ENCODE measurements at places on chromosomes 4 and X. TPM values are rescaled to one million over a fixed set of nuclear protein-coding genes. Genes with fewer than 3 reads are reported as not detected.

DNA sequence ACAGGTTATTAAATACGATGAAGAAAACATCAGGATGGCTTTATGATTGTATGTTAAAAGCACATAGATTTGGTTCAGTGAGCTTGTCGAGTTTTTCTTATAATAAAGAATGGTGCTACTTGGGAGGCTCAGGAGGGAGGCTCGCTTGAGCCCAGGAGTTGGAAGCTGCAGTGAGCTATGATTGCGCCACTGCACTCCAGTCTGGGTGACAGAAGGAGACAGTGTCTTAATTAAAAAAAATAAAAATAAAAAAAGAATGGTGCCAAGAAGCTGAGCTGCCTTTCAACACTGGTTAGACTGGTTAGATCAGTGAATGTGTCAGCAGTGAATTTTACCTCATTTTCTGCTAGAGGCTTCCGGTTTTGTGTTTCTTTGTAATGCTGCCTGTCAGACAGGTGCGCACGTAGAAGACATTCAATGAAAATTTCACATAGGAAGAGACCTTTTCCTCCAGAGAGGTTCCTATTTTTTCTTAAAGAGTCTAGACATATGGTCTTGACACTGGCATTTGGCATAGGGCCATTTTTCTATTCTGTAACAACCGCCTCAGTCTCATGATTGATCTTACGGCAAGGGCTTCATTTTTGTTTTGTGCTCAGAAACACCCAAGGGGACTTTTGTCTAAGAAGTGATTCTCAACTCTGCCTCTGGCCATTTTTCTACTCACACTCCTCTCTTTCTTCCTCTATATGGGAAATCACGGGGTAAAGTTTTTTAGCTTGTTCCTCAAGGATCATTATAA lies 15.0 kb upstream of the ARSF start:
- H3K4me3 ChIP-seq: no peak overlapping the region
- no peak overlapping the region for H3K27ac ChIP-seq
- peak; percentile 11 for DNase-seq
- no peaks in the 10 kb centered on the region for H3K4me1 ChIP-seq
- H3K36me3 ChIP-seq: no peaks in the 10 kb centered on the region

DNA sequence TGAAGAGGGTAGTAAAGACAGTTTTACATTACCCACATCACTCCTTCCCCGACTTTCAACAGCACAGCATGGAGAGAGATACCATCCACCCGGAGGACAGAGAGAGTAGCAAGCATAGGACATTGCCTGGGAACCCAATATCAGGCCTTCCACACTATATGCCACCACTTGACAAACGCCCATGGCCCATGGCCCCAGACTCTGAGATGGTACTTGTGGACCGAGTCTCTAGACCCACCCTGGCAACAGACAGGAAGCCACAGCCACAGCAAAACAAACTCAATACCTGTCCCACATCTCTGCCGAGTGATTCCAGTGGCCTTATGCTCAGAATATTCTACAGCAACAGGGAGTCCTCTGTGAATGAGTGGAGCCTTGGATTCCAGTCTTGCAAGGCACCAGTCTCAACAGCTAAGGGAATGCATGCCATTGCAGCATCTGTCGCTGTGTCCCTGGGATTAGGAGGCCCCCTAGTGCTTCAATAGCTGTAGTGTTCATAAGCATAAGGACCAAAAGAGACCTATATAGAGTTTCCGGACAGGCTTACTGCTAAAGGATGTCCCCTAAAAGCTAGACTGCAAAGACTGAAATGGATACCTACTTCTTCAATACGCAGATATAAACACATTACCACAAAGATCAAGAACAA lies 14.7 kb upstream of the CT55 start:
- no peak overlapping the region for H3K27ac ChIP-seq
- H3K27me3 ChIP-seq: no peaks in the 10 kb centered on the region
- no peaks in the 10 kb centered on the region for H3K4me1 ChIP-seq
- no peaks in the 10 kb centered on the region for H3K36me3 ChIP-seq
- DNase-seq: peak; percentile 34
- no peak overlapping the region for H3K4me3 ChIP-seq

DNA sequence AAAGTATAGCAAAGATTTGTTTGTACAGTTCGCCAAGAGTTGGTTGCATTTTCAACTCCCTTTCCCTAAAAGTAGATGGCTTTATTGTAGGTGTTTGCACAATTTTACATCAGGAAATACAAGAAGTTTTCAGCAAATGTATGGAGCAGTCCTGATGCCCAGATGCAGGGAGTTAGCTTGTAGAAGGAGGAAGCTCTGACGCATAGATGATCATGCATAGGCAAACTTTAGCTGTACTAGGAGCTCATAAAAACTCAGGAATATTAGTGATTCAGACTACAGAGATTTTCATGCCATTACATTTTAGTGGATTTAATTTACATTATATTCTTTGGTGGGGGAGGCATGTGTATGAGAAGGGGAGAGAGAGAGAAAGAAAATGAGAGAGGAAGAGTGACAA lies 62.9 kb downstream of the TMPRSS11D start:
- H3K4me1 ChIP-seq: no peaks in the 10 kb centered on the region
- no peak overlapping the region for H3K4me3 ChIP-seq
- no peak for DNase-seq
- H3K36me3 ChIP-seq: no peaks in the 10 kb centered on the region
- H3K27ac ChIP-seq: no peak overlapping the region

GRCh38 chr4:24179201-24179840 lies 289.5 kb upstream of the PPARGC1A start:
- H3K27ac ChIP-seq: no peak overlapping the region
- no peaks in the 10 kb centered on the region for H3K4me1 ChIP-seq
- DNase-seq: no peak

GRCh38 chr4:184281231-184282139 lies 63.8 kb upstream of the ENPP6 start:
- H3K36me3 ChIP-seq: no peaks in the 10 kb centered on the region
- DNase-seq: peak; percentile 2
- peak overlapping the region; percentile 35 for H3K27ac ChIP-seq
- peaks cover 3% of the 10 kb centered on the region for H3K4me1 ChIP-seq
- H3K4me3 ChIP-seq: no peak overlapping the region

DNA sequence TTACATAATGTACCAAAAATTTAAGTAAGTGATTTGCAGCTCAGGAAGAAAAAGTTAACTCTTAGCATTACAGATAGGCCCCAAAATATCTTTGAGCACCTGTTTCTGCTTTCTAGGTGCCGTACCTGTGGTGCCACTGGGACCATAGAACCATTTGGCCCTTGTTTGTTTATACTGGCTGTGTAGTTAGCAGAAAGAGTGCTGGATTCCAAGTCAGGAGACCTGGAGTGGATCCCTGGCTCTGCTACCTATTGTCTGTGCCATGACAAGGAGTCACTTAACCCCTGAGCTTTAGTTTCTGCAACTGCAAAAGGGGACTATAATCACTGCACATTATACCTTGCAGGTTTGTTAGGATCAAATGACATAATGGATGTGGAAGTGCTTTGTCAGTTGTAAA lies 137.8 kb upstream of the GPR101 start:
- no peak overlapping the region for H3K4me3 ChIP-seq
- H3K36me3 ChIP-seq: no peaks in the 10 kb centered on the region
- H3K4me1 ChIP-seq: no peaks in the 10 kb centered on the region
- H3K27me3 ChIP-seq: no peaks in the 10 kb centered on the region

DNA sequence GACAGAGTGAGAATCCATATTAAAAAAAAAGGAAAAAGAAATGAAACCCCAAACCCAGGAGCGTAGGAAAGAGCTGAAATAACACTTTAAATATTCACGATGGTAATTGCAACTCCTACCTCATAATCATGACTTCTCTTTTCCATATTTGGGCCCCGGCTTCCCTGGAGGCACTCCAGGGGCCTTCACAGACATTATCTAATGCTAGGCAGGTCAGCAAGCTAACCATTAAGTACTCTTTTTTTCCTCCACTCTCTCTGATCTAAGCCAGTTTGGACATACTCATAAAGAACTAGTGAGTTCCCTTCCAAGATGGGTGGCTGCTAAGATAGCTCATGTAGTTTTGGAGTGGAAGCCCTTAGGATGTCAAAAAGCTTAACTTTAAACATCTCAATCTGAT lies 83.2 kb downstream of the SH3KBP1 start:
- H3K4me3 ChIP-seq: no peak overlapping the region
- no peaks in the 10 kb centered on the region for H3K36me3 ChIP-seq
- no peak for DNase-seq
- no peaks in the 10 kb centered on the region for H3K4me1 ChIP-seq

The TMEM156 gene
- 0.51 TPM for total RNA-seq

The SSX4B gene
- total RNA-seq: 0.91 TPM

The RAB28 gene
- 21.4 TPM for total RNA-seq
